NCI-H2107 (cell line): ENCODE measurements at places on chromosomes 3 and 15.

DNA sequence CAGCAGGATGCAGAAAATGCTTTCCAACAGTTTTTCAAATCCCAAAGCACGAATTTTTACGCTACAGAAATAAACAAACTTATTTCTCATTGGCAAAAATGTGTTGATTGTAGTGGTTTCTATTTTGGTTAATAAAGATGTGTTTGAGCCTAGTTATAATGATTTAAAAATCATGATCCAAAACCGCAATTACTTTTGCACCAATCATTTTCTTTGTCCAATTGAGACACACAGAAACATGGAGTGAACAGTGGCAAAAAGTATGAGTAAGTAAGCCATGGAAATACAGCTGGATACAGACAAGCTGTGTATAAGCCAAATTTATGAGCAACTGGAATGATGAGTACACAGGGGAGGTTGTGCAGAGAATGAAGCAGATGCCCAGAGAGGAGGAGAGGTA is 427.9 kb downstream of the NTRK3 start:
- no peak for DNase-seq

DNA sequence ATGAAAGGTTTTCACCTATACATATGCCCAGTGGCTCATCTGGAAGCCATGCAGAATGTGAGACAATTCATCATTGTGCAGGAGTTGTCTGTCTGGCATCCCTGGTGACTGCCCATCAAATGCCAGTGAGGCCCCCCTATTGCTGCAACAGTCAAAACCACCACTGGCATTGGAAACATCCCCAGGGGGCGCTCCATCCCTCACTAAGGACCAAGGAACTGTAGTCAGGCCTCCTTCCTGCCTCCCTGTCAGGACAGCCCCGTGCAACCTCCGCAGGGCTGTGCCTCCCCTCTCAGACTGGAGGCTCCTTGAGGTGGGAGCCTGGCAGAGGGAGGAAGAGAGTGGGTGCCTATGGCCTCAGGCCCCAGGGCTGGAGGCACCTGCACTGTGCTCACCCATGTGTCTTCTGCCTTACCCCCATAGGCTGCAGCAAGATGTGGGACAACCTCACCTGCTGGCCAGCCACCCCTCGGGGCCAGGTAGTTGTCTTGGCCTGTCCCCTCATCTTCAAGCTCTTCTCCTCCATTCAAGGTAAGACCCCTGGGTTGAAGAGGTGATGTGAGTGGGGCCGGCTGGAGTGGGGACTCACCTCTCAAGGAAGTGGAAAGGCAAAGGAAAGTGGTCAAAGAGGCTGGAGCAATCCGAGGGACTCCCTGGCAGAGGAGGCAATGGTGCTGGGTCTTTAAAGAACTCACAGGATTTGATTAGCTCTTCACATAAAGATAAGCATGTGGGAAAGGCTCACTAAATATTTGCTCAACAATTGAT is 16.5 kb downstream of the VIPR1 start:
- DNase-seq, result no peak

DNA sequence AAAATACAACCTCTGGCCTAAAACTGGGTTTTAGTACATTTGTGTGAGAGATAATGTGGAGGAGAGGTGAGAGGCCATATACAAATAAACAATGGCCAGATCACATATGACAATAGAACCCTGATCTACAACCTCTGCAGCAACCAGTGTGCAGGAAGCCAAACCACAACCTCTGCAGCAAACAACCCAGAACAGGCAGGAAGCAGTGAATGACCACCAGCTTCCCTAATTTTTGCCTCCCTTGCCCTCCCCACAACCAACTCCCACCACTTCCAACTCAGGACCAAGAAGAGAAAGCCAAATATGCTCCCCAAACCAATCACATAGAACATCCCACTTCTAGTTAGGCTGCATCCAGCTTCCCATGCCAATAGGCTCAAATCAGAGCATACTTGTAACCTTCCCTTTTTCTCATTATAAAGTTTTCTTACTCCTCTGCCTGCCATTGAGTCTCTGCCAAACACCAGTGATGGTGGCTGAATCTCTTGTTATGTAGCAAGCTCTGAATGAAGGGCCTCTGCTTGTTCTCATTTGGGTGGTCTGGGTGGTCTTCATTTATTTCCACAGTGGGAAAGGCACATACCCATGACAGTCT is 102.6 kb upstream of the GAP43 start:
- no peak for DNase-seq

DNA sequence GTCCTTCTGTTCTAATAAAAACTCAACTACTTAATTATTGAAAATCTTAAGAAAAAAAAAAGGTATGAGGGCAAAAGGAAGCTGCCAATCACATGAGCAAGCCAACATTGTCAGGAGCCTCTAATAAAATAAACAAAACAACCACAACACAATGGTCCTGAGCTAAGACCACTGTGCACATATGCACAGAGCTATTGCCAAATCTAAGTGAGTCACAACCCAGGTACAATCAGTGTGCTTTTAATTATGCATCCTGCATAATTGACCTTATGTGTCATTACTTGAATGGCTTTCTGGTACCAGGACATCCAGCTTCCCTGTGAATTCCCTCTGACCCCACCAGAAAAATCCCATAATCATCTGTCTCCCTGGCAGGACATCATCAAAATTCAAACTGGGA is 639.8 kb downstream of the MAGI1 start:
- DNase-seq, result no peak

DNA sequence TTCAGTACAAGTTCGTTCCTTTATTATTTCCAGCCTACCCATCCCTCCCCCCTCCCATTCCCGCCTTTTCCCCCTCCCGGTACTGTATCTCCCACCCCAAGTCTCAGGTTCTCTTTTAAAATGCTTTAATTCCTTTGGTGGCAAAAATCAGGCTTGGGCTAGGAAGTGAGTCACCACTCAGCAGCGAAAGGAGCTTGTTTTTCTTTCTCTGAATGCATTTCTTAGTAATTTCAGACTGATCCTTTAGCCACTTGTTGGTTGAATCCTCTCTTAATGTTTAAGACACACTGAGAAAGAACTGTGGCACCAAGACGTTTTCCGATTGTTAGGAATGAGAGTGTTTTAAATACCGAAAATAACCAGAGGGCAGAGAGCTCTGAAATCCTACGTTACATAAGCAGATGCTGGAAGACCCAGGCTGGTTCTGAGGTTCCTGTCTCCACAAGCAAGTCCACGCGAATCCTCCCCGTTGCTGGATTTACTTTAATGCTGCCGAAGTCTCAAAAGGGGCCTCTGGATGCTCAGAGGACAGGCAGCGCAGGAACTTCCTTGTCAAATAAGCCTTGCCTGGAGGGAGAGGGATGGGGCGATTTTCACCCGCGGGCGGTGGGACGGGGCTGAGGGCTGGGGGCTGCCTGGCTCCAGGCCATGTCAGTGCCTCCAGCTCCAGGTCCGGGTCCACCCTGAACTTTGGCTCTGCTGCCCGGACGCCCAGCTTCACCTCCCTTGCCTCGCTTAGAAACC is 854 bp upstream of the COL8A1 start:
- no peak for DNase-seq

- DNase-seq, result no peak
Observed at GRCh38 chr3:126347543-126348161, 9.6 kb downstream of the KLF15 start.
